ENCODE measurements at places on chromosomes 6 and 20.
A peak's percentile ranks its signal among the peaks of the same experiment; 100 is the strongest.

DNA sequence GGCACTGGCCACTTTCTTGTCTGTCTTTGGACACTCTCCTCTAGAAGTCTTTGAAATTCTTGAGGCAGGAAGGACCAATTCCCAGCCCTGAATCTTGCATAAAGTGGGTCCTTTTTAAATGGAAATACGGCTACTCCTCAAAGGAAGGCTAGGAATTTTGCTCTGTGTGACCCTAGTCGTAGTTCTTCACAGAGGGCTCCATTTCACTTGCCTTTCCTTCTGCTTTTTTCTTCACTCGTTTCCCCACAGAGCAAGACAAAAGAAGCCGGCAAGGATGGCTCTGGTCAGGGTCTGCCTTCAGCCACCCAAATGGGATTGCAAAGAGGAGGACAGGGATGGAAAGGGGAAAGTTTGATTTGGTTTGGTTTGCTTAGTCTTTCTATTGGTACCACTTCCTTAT lies 25.8 kb downstream of the HLA-E start:
- no peak for DNase-seq

DNA sequence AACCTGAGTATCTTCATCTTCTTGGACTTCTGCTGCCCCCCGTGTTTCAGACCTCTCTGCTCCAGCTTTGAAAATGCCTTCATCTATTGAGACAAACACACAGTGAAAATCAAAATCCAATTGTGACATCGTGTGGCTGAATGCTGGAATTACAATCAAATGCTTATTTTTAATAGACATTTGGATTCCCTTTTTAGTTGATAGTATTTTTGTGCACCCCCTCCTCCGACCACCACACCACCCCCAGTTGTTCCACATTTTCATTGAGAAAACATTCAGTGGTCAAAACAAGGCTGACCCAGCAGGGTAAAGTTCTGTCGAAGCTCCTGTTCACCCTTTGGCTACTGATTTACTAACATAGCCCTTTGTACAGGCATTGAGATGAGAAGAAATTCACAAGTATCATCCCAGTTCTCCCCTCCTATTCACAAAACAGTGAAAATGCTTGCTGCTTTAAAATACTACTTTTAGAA lies 79.0 kb downstream of the NRSN1 start:
- DNase-seq, result no peak

- no peak for DNase-seq
Observed at GRCh38 chr20:34567892-34568865, 9.7 kb downstream of the MAP1LC3A start.

- DNase-seq, result no peak
Observed at GRCh38 chr6:156781861-156782631, 4.9 kb downstream of the ARID1B start.

- DNase-seq, result no peak
Observed at GRCh38 chr6:137046871-137047412, 2.2 kb upstream of the IL20RA start.

DNA sequence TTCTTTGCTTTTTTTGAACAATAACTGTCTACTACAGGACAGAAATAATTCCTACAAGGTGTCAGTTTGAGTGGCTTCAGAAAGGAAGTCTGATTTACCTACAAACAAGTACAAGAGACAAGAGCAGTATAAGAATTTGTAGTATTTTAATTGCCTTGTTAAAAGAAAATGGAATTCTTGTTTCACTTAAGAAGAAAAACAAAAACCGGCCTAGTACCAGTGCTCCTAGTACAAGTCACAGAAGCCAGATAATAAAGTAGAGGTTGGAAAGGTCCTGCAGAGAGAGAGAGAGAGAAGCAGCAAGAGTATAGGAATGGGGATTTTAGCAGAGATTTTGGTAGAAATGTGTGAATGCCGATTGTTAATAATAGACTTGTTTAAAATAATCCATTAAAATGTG lies 6.4 kb downstream of the TAB2 start:
- no peak for DNase-seq

DNA sequence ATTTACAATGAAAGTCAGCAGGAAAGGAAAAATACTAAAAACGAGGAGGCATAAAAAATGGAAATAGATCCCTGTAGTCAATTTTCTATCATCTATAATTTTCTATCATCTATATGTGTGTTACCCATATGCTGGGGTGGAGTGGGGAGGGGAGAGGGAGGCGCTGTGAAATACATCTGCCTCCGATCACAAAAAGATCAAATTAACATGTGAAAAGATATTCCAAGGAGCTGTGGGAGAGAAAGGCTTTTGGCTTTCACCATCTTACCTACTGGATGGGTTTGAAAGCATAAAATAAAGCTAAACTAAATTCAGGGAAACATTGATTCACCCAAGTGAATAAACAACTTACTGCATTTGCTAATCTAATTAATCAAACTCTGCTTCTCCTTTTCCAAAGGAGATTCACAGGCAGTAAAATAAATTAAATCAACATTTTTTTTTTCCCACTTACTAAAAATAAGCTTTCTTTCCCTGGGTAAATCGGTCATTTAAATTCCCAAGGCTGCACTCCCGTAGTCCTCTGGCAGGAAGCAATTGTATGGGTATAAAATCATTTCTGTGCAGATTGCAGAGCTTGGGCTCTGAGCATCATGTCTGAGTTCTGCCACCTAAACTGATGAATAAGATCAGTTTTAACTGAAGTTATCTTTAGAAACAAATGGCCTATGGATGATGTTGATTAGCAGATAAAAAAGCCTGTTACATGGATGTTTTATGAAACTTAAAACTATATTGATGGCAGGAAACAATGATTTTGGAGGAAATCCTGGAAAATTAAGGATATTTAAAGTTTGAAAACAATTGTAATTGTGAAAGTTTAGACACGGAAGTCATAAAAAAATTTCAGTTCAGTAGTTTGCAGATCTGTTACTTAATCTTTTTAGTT lies 147.9 kb downstream of the SOX4 start:
- no peak for DNase-seq

- no peak for DNase-seq
Observed at GRCh38 chr6:19976411-19977129, 139.4 kb downstream of the ID4 start.

DNA sequence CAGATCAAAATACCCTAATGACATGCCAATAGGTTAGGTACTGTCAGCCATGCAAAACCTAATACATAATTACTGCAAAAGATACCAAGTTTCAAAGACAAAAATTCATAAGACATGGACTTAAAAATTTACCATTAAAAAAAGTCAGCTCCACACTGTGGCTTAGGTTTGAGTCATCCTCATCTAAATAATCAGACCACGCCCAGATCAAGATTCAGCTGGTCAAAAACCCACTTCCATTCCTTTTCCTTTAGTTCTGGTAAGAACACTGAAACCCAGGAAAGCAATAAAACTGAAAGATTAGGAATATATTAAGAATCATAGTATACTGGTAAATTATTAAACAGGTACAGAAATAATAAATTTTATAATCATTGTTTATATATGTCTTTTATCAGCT lies 81.0 kb upstream of the ASF1A start:
- DNase-seq, result no peak

GRCh38 chr20:60013296-60014139 lies 55.3 kb downstream of the CDH26 start:
- no peak for DNase-seq

DNA sequence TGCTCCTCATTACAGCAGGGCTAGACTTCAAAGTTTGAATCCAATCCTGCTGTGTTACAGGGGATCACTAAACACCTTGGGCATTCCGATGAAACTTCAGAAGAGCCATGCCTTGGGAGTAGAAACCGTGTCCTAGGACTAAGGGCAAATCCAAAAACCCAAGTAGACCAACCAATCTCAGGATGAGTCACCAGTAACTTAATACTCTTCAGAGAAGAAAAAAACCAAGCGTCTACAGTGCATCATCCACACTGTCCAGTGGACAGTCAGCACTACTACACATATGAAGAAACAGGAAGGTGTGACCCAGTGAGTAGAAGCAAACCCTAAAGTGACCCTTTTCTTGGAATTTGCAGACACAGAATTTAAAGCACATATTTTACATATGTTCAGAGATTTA lies 39.5 kb upstream of the VAPB start:
- DNase-seq, result no peak

DNA sequence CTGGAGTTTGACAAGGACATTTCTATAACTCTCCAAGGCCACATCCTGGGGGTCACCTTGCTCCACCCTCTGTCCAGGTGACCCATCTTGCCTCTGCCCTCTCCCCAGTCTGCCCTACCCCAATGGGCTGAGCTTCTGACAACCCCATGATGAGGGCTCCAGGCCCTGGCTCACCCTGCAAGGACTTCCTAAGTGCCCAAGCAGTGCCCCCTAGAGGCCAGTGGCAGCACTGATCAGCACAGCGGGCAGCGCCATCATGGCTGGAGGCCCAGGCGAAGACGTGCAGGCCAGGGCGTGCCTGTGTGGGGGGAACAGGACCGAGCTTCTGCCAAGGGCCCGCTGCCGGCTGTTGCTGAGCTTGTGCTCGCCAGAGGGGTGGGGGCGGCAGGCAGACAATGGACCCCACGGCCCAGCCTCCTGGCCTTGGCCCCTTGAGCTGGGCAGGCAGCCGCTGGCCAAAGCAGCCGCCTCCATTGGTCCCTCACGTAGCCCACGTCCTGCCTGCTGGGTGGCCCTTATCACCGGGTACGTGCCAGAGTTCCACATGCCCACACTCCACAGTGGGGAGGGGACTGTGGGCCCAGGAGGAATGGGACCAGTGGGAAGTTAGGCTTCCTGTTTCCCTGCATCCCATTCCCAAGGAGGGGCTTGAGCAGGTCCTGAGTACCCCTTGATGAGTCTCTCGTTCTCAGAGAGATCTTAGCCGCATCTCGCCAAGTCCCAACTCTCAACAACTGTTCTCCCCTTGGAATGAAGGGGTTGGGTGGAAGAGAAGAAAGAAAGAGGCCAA lies 64.3 kb downstream of the MRPL14 start:
- DNase-seq, result peak; percentile 22

Measured in activated naive CD4-positive, alpha-beta T cell treated with Interleukin-2 at 50 U/mL for 16 hours (primary cell).